Stimulated activated naive CD4-positive, alpha-beta T cell (primary cell): ENCODE measurements at places on chromosomes 12 and 14.

DNA sequence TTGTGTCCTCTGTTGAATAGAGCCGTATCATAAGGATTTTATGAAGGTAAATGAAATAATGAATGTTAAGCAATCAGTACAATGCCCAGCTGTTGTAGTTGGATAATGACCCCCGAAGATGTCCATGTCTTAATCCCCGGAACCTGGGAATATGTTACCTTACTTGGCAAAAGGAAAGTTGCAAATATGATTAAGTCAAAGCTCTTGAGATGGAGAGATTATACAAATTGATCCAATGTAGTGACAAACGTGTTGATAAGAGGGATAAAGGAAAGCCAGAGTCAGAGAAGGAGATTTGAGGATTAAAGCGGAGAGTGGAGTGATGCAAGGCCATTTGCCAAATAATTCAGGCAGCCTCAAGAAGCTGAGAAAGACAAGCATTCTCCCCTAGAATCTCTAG lies 19.2 kb upstream of the MGAT4C start:
- DNase-seq = no peak

DNA sequence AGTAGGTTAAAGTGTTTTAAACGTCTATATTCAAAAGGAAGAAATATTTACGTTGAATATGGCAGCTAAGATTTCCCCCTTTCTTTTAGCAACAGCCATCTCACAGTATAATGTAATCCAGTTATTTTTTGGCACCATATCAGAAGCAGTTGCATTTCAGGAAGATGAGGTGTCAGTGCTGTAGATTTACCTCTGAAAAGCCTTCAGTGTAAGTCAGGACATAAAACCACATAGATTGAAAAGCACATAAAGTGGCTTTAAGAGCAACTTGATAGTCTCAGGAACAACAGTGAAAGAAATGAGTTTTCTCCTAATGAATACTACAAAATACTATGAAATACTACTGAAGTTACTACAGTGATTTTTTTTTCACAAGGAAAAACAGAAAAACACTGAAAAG lies 6.9 kb downstream of the MLH3 start:
- DNase-seq = no peak

DNA sequence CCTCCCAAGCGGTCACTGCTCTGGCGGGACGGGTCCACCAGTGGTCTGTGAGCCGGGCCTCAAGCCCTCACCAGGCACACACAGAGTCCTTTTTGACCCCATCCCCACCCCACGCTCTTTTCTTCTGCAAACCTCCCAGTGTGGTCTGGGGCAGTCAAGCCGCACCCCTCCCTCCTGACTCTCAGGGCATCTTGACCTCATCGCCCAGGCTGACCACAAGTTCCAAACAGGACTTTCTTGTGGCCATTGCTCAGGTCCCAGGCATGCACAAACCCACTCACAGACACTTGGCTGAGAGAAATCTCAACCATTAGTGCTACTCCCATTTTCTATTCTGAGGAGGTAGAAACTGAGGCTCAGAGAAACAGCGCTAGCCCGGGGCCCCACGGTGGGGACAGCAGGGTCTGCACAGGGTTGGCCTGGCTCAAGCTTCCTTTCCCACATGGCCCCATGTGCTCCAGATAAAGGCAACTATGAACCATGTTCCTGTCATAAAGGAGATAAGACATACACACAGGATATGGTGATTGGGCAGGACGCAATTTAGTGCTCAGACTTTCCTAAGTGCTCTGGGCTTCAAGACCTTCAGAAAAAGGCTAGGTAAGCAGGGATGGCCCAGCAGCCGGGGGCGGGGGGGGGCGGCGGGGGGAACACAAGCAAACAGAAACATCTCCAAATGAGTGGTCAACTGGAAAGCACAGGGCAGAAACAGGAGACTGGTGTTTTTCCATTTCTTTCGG lies 69.6 kb downstream of the ITPK1 start:
- no peak for DNase-seq

DNA sequence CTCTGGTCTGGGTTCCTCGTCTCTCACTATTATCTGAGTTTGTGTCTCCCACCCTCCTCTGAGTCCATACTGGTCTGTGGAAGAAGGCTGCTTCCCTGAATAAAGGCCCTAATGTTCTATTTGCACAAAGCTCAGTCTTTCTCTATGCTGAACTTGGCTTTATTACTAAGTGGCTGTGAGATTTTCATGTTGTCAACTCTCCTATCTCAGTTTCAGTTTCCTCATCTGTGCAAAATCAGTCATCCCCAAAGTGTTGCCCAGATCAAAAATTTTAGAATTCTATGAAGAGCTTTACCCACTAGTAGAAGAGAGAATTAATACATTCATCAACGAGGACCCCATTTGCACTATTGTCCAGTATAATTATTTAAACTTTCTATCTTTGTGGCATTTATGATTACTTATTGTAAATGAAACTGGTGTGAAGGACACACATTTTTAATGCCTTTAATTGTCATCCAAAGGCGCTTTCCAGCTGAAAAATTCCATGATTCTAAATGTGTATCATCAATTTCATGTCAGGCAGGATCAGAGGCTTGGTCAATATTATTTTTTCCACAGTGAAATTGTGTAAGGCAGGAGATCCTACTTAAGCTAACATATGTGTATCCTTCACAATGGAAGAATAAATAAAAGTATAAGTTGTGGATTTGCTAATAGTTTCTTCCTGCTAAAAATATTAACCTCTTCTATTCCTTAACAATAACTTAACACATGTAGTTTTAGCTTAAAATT lies 79.1 kb upstream of the EEA1 start:
- no peak for DNase-seq

DNA sequence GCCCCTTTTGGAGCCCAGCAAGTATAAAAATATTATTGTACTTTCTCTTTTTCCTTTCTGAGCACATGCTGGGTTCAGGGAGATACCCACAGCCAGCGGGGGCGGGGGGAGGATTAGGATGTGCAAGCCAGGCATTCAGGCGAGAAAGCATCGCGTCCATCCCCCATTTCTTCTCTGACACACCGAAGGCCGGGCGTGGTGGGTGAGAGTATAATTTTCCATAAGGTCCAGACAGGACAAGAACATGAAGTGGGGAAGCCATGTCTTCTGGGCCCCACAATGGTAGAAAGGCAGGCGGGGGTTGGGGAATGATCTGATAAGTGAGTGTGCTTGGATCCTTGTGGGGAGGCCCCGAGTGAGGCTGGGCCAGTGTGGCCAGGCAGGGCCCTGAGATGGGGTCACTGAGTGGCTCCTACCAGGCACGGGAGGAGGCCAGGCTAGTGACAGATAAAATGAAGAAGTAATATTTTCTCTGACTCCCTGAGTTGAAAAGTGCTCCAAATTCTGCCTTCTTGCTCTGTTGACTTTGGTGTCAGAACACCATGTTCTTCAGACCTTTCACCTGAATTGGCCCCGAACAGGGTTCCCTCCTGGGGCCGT lies 10.7 kb upstream of the LRTM2 start:
- no peak for DNase-seq
